ENCODE measurements at places on chromosomes 3 and 15.

GRCh38 chr3:42612217-42612616 is 11.7 kb downstream of the NKTR start:
- DNase-seq, result no peak

- DNase-seq, result no peak
Measured at GRCh38 chr3:96083610-96084009, 730.8 kb upstream of the EPHA6 start.

DNA sequence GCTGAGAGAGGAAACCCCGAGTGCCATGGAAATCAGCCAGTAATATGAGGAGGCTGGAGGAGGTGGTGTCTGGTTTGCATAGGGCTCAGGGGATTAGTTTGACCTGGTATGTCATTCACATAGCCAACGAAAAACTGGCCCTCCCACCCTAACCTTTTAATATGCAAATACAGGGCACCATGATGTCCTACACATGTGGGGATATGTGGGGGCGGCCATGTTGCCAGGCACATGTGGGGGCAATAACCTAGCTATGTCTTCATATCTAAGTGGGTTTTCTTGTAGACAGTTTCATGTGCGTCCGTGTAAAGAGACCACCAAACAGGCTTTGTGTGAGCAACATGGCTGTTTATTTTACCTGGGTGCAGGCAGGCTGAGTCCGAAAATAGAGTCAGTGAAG is 110.1 kb downstream of the MOBP start:
- no peak for DNase-seq

DNA sequence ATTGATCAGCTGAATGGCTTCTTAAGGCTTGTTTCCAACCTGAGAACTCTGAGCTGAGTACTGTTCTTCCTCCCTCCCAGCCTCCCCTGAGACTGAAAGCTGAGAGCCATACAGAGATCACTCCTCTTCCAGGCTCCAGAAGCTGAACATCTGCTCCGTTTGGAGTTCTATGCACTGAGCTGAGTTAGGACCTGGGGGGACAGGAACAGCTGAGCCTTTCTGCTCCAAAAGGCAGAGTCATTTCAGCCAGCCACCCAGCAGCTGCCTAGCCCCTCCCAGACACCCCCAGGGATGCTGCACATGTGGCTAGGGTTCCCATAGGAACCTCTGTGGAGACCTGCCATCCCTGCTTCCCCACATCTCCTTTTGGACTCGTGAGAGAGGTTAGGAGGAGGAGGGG is 64.2 kb upstream of the GLCE start:
- DNase-seq, result no peak

- DNase-seq, result no peak
Measured at GRCh38 chr3:115704661-115705338, 81.5 kb downstream of the GAP43 start.

- no peak for DNase-seq
Measured at GRCh38 chr3:160588023-160588422, 22.7 kb upstream of the KPNA4 start.

DNA sequence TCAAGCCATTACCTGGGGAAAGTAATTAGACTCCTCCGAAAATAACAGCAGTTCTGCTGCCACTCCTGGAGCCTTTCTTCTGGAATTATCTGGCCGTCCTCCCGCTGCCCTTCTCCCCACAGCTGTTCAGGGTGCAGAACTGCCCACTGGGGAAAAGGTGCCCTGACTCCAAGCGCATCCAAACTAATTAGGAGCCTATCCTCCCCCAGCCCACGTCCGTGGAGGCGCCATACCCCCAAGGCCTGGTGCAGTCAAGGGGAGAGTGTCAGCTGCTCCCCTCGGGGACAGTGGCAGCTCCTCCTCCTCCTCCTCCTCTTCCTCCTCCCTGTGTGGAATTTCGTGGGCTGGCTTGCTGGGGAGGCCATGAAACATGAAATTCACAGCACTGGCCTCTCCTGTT is 177.2 kb downstream of the XXYLT1 start:
- no peak for DNase-seq

DNA sequence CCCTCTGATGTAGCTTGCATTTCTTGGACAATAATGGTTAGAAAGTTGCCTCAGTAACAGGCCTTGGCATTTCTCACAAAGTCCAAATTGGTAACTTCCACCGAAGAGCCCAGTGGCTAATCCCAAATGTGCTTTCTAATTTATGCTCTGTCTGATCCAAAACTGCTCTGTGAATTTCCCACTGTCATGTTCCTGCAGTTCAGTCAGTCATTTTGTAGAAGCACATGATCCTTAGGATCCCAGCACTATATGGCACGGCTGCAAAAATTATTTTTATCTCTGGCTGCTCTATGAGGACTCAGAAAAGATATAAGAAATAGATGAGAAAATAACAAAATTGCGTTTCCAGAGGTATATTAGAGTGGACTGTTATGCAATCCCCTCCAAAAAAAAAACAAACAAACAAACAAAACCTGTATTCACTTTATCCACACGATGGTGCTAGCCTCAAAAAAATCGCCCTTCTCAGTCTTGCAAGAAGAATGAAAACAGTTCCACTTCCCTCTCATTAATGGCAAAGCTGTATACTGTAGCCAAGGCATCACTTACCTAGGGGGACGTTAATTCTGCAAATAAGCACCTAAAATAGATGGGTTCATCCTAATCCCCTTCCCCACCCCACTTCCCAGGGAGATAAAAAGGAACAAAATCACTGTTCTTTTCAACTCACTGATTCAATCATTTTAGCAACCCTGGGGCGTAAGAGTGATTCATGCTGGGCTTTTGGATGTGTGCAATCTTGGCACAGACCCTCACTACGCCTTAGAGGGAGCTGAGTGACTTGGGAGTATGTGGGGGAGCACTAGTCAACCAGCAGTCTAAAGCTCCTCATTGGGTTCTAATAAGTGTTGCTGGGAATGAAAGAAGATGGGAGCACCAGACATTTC is 61.3 kb downstream of the TMCO5A start:
- peak; percentile 1 for DNase-seq

GRCh38 chr15:31391687-31392671 is 65.3 kb downstream of the KLF13 start:
- DNase-seq, result no peak

- no peak for DNase-seq
Measured at GRCh38 chr3:23735062-23735461, 70.7 kb upstream of the UBE2E1 start.

- DNase-seq, result no peak
Measured at GRCh38 chr15:72785432-72785831, 1.9 kb upstream of the ADPGK start.

DNA sequence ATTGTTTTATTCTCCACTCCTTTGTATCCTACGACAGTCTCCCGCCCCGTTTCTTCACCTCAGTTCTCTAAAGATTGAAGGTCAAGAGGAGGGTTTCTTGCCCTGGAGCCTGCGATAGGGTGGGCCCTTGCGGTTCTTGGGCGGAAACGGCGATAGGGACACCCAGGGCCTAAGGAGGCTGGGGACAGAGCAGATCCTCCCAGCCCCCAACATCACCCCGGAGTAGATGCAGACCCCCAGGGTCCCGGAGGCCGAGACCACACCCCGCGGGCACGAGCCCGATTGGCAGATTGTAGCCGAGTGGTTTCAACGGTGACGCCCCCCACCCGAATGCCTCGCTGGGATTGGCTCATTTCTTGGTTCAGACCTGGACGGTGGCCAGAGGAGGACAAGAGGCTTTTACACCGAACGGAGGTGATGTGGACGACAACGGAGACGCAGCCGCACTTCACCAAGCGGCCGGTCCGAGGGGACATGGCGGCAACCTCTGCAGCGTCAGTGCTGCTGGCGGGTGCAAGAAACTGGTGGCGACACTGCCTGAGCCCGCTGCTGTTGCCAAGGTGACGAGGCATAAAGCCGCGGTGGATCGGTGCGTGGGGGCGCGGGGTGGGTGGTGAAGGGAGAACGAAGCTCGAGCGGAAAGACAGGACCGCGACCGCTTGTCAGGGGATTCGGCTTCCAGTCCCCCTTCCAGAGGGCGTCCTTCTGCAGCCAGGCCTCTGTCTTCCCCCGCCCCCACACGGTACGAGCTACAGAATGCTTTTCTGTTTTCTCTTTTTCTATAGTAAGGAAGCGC is 19.0 kb upstream of the MCF2L2 start:
- DNase-seq, result peak; percentile 95

DNA sequence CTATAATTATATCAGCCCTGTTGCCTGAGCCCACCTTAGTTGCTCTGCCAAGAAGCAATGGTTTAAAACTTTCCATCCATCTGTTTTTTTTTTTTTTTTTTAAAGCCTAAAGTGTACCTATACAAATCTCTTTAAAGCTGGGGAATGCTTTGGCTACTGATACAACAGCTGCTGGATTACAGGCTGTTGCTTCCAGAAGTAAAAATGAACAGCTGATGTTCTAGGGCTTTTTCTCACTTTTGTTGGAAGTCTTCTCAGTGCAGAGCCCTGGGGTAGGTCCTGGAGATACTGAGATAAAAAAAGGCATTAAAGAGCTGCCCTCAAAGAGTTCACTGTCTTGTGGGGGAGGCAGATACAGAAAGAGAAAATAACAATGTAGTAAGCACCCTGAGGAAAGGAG is 218.1 kb downstream of the NLGN1 start:
- DNase-seq, result no peak

GRCh38 chr15:66565741-66566144 is at the start of gene LCTL:
Gene LCTL (minus strand): TSS chr15:66565998. CDS start chr15:66565365, 633 bp downstream.
- no peak for DNase-seq

DNA sequence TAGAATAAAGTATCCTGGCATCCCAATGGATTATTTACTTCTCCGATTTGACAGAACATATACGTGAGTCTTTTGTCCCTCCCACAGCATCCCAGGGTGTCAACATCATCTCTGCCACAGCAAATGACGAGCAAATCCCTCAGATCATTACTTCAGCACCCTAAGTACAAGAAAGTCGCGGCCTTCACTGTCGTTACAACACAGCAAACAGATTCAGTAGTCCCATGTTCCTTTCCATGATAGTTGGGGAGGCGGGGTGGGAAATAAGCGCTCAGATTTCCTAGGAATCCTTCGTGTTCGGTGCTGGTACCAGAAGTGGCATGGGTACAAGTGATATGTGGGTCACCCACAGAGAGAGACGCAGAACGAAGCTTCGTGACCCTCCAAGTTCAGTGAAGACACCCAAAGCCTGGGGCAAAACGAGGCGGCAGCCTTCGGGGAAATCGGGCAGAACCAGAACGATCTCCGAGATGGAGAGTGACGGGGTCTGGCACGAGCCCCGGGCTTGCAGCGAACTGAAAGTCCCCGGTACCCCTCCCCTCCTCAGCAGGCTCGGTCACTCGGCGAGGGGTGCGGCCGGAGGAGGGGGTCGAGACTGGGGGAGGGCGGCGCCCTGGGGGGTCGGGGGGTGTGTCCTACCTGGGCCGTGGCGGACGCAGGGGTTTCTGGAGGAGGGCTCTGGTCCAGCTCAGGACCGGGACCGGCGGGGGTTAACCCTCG is 619 bp downstream of the TTBK2 start:
- DNase-seq, result no peak

- no peak for DNase-seq
Measured at GRCh38 chr15:43948691-43949325, 122.0 kb downstream of the WDR76 start.

- no peak for DNase-seq
Measured at GRCh38 chr3:1798711-1799405, 299.8 kb upstream of the CNTN4 start.

DNA sequence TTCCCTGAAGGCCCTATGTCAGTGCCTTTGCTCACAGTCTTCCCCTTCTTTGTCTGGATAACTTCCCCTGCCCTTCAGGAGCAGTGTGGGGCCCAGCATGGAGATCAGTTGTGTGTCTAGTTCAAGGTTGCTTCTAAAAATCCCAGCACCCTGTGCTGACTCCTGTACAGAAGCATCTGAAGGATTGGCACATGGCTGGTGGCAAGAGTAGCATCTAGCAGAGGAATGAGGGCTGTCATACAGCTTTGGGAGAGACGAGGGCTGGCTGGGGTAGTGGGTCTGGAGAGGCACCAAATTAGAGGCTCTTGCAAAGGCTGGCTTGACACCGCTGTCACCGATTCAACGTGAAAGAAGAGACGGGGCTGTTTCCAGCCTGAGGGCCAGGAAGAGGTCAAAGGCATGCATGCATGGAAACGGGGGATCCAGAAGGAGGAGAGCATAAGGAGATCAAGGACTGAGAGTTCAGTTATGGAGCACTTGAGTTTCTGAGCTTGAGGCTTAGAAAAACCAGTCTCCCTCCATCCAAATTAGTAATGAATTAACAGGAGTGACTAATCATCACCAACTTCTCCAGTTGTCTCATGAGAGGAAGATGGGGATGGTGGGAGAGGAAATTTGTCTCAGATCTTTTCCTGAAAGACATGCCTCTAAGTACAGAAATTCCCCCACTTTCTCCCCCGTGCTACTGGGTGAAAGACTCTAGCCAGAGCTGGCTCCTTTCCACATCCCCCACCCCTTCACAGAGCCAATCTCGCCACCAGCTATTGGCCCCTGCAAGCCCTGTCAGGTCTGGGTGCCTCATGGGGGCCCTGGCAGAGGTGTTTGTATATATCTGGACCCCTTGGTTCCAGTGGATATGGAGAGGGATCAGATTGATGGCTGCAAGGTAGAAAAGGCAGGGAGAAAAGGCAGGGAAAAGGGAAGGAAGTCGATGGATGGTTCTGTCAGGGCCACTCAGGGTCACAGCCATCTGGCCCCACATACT is 45.9 kb downstream of the SLCO2A1 start:
- no peak for DNase-seq

- DNase-seq, result no peak
Measured at GRCh38 chr3:64385277-64385676, 160.0 kb upstream of the PRICKLE2 start.

- no peak for DNase-seq
Measured at GRCh38 chr3:142509079-142509478, 61.2 kb upstream of the XRN1 start.

DNA sequence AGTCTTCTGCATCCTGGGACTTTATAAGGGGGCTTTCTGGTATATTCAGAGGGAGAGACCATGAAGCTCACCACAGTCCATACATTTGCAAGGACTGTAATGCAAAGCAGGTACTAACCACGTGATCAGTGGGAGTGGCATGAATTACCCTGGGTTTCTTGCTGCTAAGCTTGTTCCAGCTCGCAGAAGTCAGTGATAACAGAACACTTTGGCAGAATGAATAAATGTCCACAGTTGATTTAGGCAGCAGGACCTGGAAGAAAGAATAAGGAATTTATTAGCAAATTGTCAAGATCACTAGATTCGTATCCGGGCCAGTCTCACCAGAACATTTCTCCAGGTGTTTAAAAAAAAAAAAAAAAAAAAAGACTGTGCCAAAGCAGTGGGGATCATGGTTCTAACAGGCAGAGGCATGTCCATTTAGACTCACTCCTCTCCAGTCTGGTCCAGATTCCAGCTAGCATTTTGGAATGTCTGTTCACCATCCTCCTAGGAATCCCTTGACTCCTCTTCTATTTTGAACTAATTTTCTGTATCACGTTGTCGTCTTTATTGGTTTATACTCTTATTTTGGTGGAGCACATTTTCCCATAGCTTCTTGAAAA is 24.5 kb downstream of the HHLA2 start:
- no peak for DNase-seq

DNA sequence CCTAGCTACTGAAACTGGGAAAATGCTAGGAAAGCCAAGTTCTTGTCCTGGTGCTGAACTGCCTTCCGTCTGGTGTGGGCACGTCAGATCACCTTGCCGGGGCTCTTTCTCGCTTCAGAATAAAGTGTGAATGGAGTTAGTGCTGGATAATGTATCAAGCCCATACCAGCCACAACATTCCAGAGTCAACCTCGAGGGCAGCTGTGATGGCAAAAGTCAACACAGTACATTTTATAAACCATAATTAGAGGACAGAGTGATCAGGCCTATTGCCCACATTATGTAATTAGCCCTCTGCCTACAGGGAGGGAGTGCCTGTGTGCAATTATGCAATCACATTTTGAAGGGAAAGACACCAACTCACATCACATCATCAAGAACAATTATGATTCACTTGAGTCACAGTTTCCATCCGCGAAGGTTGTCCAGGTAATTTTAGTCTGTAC is 165.2 kb downstream of the RORA start:
- DNase-seq, result peak; percentile 89

- no peak for DNase-seq
Measured at GRCh38 chr3:153284282-153284938, 122.4 kb downstream of the RAP2B start.
